ENCODE measurements at places on chromosomes 4 and X. TPM values are rescaled to one million over a fixed set of nuclear protein-coding genes. Genes with fewer than 3 reads are reported as not detected.

- peak; percentile 76 for DNase-seq
Measured at GRCh38 chrX:72141372-72142004, 9.8 kb upstream of the RTL5 start.

- DNase-seq = no peak
Measured at GRCh38 chr4:66955784-66956183, 589.5 kb downstream of the CENPC start.

The RXFP1 gene
- not detected for total RNA-seq

GRCh38 chr4:58050439-58050838 is 940.3 kb upstream of the IGFBP7 start:
- no peak for DNase-seq

DNA sequence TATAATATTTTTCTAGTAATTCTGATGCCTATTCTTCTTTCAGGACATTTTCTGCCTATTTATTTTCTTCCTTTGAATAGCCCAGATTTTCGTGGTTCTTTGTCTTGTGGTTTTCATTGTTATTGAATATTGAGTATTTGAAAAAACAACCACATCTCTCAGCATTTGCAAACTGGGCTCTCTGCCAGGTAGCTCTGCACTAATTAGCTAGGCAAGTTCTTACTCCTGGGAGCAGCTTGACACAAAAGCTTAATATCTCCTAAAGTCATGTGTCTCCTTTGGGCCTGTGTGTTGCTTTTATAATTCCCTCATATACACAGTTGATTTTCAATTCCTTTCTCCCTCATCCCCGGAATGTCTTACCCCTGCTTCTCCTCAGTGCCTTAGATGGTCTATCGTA is 413.5 kb upstream of the GRIA3 start:
- DNase-seq = no peak

- DNase-seq = no peak
Measured at GRCh38 chrX:96383428-96383827, 301.2 kb upstream of the DIAPH2 start.

DNA sequence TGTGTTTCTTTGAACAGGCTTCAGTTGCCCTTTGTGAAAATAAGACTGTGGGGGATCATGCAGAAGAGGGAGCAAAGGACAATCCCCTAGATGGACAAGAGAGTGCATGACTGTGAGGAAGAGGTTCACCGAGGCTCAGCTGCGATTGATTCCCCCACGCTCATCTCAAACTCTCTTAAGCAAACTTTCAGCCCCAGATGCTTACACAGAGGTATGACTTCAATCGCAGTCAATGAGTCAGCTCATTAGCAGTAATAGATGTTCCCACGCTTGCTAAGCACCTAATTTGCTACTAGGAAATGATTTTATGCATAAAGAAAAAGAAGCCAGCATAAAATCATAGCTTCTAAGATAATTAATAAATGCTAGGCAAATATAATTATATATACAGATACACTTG is 2256.1 kb upstream of the AGA start:
- DNase-seq = no peak

GRCh38 chr4:20474119-20474518 is 222.4 kb downstream of the SLIT2 start:
- no peak for DNase-seq
